ENCODE measurements at places on chromosomes 5 and 9.

- no peak for DNase-seq
Observed at GRCh38 chr5:7855611-7856010, 4.7 kb upstream of the CFAP90 start.

GRCh38 chr5:5353681-5354080, 68.8 kb upstream of the ICE1 start:
- DNase-seq = no peak

GRCh38 chr9:122392714-122393113, 21.9 kb downstream of the PTGS1 start:
- no peak for DNase-seq

GRCh38 chr9:93960221-93960970, 5.2 kb upstream of the BARX1 start:
- DNase-seq = no peak

DNA sequence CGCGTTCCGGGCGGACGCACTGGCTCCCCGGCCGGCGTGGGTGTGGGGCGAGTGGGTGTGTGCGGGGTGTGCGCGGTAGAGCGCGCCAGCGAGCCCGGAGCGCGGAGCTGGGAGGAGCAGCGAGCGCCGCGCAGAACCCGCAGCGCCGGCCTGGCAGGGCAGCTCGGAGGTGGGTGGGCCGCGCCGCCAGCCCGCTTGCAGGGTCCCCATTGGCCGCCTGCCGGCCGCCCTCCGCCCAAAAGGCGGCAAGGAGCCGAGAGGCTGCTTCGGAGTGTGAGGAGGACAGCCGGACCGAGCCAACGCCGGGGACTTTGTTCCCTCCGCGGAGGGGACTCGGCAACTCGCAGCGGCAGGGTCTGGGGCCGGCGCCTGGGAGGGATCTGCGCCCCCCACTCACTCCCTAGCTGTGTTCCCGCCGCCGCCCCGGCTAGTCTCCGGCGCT, at the start of gene DAPK1:
Gene DAPK1, plus strand, starts transcription at position 264 of the 442 bp plus-strand sequence. CDS start 1,211 bp downstream, outside the sequence.
- no peak for DNase-seq

DNA sequence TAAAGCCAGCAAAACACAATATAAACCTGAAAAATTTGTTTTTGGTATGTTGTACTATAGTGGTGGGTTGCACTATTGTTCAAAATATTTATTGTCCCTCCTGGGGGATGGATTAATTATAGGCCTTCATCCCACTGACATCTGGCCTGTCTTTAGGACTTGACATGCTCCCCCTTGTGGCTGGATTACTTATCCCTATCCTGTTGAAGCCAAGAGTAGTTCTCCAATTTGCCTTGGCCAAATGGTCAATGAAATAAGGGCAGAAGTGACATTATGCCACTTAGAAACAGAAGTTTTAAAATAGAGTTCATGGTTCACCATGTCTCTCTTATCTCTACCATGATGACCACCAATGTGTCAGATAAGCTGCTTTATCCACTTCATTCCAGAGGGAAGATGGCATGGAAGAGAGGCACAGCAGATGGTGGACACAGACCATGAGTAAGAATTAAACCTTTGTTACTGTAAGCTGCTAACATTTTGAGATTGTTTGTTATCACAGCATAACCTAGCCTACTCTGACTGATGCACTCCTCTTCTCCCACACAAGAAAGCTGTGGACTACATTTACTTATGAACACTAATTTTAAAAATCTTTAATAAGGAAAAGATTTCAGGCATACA, 29.2 kb upstream of the ARHGEF28 start:
- DNase-seq = peak; percentile 36

DNA sequence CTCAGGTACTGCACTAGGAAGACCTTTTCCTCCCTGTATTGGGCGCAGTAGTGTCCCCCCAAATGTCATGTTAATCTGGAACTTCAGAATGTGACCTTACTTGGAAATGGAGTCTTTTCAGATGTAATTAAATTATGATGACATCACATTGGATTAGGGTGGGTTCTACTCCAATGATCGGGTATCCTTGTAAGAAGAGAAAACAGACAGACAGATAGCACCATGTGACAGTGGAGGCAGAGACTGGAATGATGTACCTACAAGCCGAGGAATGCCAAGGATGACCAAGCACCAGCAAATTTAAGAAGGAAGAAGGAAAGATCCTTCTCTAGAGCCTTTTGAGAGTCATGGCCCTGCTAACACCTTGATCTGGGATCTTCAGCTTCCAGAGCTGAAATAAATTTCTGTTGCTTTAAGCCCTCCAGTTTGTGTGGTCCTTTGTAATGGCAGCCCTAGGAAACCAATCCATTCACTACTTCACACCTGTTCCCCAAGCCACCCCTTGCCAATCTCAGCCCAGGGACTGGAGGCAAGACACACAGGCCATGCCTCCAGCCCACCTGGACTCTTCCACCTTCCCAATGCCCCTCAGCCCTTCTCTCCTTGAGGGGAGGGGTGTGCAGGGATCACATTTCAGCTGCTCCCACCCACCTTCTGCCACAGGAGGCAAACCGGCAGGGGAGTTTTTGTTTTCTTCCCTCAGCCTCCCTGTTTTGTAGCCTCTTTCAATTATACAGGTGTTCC, 1.6 kb downstream of the CCNJL start:
- no peak for DNase-seq

GRCh38 chr5:178074266-178074952, 38.9 kb upstream of the N4BP3 start:
- no peak for DNase-seq

DNA sequence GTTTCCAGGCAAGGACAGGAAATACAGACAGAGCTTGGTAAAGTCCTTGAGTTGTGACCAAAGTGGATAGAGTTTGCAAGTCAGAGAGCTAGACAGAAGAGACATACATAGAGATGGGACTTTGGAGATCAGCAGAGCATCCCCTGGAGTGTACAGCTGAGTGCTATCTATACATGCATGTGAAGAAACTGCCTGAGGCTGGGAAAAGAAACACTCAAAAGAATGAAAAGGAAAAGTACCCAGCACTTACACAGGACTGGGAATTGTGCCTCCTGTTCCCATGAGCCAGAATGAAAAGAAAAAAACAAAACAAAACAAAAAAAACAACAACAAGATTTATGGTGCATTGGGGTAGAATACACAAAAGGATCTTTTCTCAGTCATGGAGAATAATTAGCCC, 606.4 kb downstream of the ZNF608 start:
- no peak for DNase-seq

DNA sequence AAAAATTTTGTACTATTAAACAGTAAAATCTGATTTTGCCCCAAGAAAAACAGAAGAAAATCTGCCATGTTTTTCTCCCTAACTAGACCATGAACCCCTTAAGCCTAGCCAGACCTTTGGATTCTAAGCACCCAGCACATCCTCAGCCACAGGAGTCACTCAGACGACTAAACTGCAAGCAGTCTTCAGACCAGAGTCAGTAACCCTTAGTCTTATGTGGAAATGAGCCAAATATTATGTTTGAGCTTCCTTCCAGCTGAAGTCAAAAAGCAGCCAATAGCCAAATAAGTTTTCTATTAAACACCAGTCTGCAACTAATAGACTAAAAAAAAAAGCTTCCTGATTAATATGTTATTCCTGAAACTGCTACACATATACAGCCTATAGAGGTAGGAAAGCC, 47.4 kb downstream of the GOLPH3 start:
- no peak for DNase-seq

GRCh38 chr5:83034036-83034435, 43.2 kb downstream of the TMEM167A start:
- DNase-seq = no peak

DNA sequence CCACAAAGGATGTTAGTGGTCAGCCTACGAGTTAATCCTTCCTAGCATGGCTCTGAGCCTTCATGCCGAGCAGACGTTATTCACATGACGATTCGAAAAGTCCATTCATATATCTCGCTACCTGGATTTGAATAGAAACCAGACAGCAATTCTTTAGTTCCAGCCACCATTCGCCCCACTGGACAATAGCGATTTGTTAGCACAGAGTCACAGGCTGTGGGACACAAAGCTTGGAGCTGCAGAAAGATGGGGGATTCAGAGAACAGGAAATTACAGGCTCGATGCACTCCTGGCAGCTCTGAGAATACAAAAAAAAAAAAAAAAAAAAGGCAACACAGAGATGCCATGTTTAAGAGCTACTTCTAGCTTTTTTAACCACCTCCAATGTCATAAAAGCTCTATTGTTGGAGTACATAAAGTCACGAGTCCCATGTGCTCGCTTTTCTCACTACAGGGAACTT, 110.7 kb downstream of the NR6A1 start:
- no peak for DNase-seq

- no peak for DNase-seq
Observed at GRCh38 chr9:78542491-78543181, 245.7 kb downstream of the PSAT1 start.

- DNase-seq = no peak
Observed at GRCh38 chr5:138528208-138528607, 14.8 kb downstream of the ETF1 start.

GRCh38 chr9:89605465-89606048, 745 bp downstream of the GADD45G start:
- DNase-seq = peak; percentile 62

GRCh38 chr9:105158020-105158419, 86.4 kb upstream of the SLC44A1 start:
- no peak for DNase-seq

DNA sequence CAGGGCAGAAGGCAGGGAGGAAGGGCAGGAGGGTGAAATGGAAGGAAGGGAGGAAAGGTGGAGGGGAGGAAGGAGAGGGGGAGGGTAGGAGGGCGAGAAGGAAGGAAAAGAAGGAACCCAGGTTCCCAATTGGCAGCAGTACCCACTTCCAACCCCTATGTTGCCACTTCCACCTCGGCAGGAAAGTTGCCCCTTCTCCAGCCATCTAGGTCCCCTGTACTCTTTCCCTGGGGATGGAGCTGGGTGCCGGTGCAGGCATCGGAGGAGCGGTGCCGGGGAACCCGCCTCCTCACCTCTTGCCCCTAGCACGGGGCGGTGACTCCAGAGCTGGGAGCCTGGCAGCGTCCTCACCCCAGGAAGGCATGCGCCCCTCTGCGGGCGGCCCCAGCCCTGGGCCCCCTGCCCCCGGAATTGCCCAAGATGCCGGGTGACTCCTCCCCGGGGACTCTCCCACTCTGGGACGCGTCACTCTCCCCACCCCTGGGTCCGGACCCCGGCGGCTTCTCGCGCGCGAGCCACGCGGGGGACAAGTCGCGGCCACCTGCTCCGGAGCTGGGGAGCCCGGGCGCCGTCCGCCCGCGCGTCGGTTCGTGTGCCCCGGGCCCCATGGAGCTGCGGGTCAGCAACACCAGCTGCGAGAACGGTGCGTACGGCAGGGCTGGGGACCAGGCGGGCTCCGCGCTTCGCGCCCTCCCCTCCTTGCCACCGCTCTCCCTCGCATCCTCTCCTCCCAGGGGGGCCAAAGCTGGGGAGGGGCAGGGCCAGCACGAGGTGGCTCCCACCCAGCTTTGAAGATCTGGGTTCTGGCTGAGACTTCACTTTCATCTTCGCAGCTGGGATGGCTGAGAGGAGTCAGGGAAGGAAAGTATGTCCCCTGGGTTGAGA, at the start of gene NIPAL4:
Gene NIPAL4, plus strand, starts transcription at position 499 of the 885 bp plus-strand sequence. Its CDS starts 108 bp downstream, at position 607.
- DNase-seq = no peak

GRCh38 chr9:86856259-86856658, 91.0 kb downstream of the GAS1 start:
- DNase-seq = no peak

DNA sequence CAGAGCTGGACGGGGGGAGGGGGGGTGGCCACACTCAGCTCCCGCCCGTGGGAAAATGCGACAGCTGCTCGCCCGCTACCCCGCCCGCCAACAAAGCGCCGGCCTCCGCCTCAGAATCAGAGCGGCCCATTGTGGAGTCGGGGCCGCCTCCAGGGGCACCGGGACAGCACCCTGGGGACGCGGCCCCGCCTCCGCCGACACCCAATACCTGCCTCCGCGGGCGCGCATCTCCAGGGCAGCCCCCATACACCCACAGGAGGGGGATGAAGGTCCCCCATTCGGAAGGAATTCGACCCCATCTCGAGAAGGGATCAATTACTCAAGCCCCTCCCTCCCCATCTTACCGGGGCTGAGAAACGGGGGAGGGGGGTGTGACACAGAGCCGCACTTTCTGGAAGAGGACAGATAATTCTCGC, 1.3 kb downstream of the NOTCH1 start:
- DNase-seq = peak; percentile 47

GRCh38 chr9:130539420-130540223, 39.8 kb upstream of the FUBP3 start:
- DNase-seq = no peak
